ENCODE measurements at places on chromosomes 5 and 9.

DNA sequence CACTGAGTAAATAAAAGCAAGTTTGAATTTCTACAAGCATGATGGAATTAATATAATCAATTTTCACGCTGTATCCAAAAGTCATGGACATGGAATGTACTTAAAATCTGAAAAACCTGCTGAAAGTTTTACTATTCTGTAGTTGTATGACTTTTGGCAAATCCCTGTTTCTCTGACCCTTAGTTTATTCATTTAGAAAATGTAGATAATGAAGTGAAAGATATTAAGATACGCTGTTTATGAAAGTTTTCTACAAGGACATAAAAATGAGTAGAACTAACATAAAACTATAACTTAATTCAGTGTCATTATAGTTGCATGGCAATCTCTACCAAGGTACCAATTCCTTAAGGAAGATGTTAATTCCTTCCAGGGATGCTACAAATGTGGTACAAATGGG, 363.2 kb upstream of the MPDZ start:
- no peak for DNase-seq

DNA sequence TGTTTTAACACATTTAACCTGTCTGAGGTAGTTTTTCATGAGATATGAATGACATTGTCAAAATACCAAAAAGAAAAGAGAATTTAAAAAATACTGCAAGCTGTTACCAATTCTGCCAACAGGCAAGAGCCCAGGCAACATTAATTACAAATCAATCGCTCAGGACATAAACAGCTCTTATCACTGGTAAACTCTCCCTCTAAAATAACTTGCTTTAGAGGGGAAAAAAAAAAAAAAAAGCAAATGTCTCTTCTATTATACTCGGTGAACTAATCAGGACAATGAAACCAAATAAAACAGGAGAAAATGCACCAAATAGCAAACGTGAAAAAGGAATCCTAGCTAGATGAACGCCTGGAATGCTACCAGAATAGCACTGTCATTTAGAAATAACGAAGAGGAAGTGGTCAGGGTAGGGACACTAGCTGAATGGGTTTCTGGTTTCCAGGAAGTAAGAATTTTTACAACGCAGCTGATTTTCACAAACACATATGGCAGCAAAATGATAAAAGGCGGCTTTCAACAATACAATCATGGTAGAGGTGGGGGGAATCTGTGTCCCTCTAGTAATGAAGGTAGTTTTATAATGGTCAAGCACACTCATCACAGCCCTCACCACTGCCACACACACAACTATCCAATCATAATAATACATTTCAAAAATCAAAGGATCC, 94.9 kb downstream of the DENND1A start:
- DNase-seq = no peak

GRCh38 chr9:94631599-94631998, 7.7 kb downstream of the FBP1 start:
- no peak for DNase-seq

- DNase-seq = no peak
Measured at GRCh38 chr5:56305001-56305950, 72.1 kb upstream of the ANKRD55 start.

- DNase-seq = no peak
Measured at GRCh38 chr5:1192971-1193590, 8.3 kb upstream of the SLC6A19 start.

DNA sequence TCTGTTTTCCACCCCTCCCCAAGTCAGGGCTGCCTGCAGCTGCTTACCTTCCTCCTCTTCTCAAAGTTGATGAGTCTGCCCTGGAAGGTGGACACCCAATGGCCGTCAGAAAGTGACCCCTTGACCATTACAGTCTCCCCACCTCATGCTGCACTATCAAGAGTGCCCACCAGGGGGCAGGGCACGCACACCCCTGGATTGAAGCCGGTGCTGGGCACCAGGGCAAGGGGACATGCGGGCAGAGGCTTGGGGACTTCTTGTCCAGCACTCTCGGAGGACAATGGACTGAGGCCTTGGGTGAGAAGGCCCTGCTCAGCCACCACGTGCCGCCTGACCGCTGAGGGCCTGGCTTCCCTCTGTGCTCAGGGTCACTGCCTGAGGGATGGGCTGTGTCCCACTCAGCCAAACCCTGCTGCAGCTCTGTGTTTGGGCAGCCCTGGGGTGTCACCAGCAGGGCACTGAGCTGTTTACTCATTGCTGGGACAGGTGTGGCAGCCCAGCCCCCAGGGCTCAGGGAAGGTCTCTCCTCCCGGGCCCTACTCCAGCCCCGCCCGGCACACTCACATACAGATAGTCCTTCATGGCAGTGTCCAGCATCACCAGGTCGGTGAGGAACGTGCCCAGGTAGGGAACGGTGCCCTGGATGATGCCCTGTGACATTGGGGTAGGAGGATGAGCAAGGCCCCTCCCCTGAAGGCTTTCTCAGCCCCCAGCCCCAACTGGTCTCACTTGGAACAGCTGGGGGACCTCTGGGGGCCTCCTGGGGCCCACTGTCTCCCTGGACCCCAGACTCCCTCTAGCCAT, 17.7 kb downstream of the RALGDS start:
- DNase-seq = no peak

GRCh38 chr9:9387511-9388115, 1225.2 kb downstream of the PTPRD start:
- DNase-seq = no peak

DNA sequence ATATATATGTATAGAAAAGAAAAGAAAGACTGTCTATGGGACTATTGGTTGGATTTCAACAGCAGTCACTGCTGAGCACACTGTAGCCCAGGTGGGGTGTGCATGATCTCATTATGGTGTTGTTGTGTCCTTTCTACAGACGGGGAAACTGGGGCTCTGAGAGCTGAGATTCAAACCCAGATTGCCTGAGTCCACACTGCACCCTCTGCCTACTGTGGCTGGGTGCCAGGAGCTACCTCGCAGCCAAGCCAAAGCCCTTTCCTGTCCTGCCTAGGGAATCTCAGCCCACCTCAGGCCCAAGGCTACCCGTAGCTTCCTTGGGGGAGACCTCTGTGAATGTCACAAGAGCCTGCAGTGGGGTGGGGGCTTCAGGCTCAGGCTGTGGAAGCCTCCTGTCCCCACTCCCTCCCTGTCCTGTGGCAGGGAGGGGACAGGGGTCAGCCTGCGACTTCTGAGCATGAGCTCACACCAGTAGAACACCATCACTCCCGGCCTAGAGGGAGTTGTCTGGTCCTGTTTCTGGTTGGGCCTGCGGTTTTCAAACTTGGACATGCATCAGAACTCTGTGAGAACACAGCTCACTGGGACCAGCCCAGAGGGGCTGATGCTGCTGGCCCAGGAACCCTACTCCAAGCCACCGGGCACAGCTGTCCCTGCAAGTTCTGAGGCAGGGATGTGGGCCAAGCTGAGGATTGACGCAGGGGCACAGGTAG, 7.9 kb upstream of the NINJ1 start:
- DNase-seq = no peak

GRCh38 chr9:92707530-92707929, 37.6 kb upstream of the IPPK start:
- DNase-seq = no peak

GRCh38 chr5:159788835-159789331, 127.4 kb upstream of the ADRA1B start:
- no peak for DNase-seq

DNA sequence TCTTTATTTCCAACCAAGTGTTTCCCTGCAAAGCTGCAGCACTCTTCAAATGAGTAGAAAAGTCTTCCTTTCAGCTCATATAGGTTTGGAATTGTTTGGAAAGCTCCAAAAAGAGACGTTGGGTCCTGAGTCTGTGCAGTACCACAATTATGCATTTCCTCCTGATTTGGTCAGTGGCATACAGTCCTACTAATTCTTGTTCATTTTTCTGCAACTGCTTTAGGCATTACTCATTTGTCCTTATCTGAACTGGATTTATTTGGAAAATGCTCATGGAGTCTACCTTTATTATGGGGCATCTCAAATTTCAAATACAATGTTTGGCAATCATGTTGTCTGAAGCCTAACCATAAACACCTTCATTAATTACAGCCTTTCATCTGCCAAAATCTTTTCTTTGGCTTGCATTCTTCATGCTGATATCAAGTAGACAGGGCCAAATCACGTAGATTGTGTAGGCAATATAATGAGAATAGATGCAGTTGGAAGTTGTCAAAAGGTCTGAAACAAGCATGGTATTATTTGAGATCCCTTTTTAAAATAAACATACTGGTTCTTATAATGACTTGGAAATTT, 232.8 kb downstream of the TLE1 start:
- peak; percentile 73 for DNase-seq

DNA sequence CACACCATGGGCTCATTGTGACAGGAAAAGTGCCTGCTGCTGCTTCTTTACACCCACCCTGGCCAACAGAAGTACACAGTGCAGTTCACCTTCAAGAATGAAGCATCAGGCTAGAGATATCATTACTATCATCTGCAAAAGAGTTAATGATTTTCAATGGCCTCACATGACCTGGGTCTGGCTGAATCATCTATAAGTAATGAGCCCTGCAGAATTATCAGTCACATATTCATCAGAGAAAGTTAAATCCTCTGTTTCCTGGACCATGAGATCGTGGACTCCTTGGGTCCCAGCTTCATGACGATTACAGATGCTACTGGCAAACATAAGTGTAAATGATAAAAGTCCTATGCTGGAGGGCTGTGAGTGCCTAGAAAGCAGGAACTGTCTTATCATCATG, 8.3 kb downstream of the BAG1 start:
- DNase-seq = no peak

DNA sequence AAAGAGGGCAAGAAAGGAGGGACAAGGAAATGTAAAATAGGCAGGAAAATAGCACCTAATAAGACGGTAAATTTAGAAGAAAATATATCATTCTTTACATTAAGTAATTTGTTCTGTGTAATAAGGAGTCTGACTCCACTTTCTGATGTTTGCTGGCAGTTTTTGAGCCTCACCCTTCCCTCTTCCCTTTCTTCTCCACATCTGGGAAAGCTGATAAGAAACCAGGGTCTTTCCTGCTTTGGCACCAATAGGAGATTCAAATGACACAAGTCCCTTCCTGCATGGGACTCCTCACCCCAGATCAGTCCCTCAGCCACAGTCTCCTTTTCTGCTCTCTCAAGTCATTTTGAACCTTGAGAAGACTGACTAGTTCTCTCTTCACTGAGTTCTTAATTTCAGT, 31.2 kb upstream of the LECT2 start:
- no peak for DNase-seq

GRCh38 chr9:16705111-16705604, 165.3 kb downstream of the BNC2 start:
- DNase-seq = peak; percentile 86

DNA sequence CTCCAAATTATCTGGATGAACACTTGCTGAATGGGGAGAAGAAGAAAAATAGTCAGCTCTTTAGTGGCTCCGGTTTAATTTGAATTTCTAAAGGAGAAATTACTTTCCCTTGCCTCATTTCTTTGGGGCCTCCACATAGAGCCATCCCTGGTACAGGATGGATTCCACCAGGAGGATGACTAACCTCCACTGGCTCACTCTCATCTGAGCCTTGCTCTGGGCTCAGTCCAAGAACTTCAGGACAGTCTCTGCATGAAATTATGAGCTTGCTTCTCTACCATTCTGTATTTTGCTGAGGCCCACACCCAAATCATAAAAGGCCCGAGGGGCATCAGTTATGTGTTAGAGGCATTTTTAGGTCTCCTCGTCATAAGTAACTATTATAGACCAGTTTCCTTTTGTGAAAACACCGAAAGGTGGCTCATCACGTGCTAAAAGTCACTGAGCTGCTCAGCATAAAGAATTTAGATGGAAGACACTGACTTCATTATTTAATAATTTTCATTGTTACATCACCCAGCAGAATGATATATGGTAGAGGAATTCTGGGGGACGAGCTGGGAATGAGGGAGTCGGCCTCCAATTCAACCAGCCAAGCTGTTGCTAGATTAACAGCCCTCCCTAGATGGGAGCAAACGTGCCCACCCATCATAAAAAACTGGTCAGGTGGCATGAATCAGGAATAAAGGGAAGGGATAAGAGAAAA, 222.1 kb downstream of the TARS1 start:
- DNase-seq = no peak

DNA sequence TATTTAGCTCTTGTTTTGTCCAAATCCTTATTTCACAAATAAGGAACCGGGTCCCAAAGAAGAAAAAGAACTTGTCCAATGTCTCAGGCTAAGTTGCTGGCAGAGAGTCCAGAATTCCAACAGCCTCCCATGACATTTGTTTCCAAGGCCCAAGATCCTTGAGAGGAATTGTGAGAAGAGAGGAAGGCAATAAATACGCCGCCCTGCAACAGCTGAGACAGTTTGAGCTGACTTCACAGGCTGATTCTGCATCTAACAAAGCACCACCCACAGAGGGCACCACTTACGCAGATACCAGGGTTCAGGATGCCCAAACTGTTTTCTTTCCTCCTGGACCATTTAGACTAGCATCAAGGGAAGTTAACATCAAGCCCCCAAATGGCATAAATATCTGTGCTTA, 211.3 kb downstream of the FAM114A2 start:
- no peak for DNase-seq

GRCh38 chr5:123086376-123087055, 2.5 kb upstream of the PRDM6 start:
- no peak for DNase-seq

GRCh38 chr9:114282926-114283325, 40.0 kb upstream of the ORM1 start:
- DNase-seq = peak; percentile 36

- no peak for DNase-seq
Measured at GRCh38 chr5:89095341-89095740, 212.4 kb upstream of the MEF2C start.

DNA sequence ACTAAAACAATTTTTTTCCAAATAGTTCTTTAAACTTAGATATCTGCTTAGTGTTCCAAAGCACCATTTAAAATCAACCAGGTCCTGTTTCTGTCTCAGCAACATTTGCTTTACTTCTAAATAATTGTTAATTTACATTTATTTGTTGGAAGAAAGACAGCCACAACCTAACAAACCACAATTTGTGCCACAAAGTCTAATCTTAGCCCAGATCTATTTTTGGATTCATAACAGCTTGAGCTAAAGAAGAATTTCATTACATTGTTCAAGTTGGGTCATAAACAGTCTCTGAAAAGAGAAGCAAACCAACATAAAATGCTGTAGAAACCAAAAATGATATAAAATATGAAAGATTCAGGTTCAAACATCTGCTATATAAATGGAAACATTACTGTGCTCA, 24.4 kb downstream of the MLLT3 start:
- no peak for DNase-seq

- DNase-seq = no peak
Measured at GRCh38 chr9:134712926-134713325, 71.3 kb downstream of the COL5A1 start.

DNA sequence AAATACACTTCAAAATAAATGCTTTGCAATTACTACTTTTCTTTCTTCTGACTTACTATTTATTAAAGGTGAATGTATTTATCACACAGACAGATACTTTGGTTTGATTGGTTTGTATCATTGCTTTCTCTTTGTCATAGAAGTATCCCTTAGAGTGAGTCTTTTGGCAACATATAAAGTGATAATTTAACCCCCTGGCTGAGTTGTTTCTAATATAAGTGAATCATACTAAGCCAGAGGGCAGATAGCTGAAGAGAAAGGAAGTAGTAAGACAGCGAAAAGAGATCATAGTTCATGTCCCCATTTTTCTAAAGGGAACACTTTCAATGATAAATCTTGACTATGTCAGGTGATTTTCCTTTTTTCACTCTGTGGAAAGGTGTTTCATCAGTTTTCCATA, 38.6 kb downstream of the CAMK4 start:
- no peak for DNase-seq

- no peak for DNase-seq
Measured at GRCh38 chr5:77066823-77067442, 20.2 kb downstream of the ZBED3 start.

All from brain (organoid and tissue), 16 donors.